COLO829 (cell line): ENCODE measurements at places on chromosomes 5 and 9.

GRCh38 chr9:12975496-12975895, 200.7 kb downstream of the LURAP1L start:
- no peak for DNase-seq

- no peak for DNase-seq
These were observed 94.2 kb downstream of the ADAMTS19 start for GRCh38 chr5:129554134-129554904.

- DNase-seq = no peak
These were observed 62.7 kb upstream of the PPP2CA start for GRCh38 chr5:134288610-134289009.

DNA sequence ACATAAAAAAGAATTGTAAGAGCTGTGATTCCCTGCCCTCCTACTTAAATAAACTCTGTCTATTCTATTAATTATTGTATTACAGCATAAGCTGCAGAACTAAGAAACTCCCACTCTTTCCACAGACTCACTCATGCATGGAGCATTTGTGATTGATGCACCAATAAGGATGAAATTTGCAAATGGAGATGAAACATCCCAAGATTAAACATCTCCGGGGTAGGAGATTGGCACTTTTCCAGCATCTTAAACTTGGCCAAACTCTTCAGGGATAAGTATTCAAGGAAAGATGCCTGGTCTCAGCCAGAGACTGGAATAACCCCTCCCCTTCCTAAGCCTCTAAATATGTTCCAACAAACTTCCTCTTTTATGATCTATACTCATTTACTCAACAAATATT, 472.0 kb downstream of the ACTL7B start:
- DNase-seq = no peak

DNA sequence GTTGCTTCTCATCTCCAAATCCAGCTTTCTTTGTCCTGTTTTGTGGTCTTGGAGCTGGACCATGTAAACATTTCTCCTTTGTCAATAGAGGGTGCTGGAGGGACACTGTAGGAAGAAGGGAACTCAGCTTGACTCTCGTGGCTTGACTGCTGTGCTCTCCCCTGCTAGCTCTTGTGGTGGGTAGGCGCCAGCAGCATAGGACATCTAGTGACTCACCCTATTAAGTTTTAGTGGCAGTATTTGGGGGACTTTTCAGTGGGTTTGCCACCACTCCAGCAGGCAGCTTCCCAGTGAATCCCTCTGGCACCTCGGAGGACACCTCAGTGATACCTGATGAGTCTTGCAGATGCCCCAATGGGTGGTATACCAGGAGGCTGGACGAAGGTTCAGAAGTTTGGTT, 97.8 kb downstream of the TSSK1B start:
- DNase-seq = peak; percentile 15

DNA sequence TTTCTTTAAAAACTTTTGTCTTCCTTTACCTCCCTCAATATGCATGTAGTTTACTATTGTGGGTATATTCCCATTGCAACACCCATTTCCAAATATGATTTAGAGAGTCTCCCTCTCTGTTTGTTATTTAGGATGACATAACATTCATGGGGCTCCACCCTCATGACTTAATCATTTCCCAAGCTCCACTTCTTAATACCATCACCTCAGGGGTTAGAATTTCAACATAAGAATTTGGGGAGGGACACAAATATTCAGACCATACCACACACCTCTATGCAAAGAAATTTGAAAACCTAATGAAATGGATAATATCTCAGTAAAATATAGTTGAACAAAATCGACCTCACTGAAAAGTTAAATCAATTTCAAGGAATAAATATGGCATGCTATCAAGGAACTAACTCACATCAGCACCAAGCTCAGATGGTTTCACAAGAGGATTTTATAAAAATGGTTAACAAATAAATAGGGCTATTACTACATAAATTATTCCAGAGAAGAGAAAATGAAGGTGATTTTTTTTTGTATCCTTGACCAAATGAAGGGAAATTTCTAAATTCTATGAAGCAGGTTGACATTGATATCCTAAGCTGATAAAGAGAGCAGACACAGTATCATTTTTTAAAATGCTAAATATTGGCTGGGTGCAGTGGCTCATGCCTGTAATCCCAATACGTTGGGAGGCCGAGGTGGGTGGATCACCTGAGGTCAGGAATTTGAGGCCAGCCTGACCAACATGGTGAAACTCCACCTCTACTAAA, 20.2 kb upstream of the UBTD2 start:
- no peak for DNase-seq

DNA sequence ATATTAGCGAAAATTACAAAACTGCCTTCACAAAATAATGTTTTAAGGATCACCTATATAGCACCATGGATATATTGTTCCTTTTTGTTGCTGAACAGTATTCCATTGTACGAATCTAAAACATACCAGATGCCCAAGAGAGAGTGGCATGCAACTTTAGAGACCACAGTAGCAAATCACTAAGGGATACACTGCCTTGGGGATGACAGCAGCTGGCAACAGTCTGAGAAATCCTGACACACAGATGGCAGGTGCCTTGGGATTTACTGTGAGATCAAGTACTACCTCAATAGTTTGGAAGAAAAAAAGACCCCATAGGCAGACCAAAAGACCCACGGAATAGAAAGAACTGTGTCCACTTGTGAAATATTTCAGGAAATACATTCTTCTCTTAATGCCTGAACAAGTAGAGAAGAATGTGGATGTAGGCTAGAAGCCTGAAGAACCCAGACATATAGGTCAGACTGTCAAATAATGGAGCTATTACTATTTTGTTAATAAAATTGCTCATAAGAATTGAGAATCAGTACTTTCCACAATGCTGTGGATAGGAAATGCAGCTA, 53.4 kb downstream of the PLPP1 start:
- DNase-seq = no peak

DNA sequence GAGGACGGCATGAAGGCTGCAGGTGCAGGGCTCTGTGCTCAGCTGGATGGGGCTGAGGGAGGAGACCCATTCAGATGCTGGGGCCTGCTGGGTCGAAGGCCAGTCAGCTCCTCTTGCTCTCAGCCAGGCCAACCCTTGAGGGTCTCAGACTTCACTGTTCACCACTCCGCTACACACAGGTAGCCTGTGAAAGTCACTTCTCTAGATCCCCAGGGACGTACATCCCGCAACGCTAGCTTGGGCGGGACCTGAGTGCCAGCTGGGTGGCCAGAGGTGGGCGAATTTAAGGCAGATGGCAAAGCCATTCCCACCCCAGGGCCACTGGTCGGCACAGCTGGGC, 42.2 kb upstream of the FCN1 start:
- no peak for DNase-seq

DNA sequence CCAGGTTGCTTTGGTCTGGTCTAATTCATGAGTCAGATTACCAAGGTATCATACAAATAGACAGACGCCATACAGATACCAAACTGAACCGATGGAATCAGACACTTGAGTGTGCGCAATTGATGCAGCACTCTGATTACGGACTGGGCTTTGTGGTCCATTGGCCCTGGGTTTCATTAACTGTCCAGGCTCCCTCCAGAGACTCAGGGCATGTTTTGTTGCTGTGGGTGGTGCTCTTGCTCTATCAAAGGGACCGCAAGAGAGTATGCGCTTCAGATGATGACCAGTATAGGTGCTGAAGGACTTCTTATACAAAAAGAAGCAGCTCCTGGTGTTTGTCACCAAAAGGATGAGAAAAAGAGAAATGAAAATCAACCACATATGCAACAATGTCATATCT, 36.9 kb upstream of the ANKRD55 start:
- no peak for DNase-seq

DNA sequence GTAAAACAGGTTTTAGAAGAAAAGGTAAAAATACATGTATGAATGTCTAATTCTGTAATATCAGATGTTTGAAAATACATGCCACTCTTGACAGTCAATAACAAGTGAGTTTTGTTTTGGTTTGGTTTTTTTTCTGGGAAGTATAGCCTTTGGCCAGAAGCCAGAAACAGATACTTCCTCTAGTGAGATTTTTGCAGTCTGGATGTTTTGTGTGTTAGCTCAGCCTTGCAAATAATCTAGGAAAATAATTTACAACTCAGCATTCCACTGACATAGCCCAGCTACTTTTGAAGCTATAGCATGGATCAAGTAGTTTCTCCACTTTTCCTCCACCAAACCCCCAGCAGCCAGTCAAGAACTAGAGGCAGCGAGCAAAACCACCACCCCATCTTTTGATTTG, 56.7 kb downstream of the SLC1A1 start:
- DNase-seq = no peak

GRCh38 chr9:104556830-104557634, 11.9 kb upstream of the OR13C8 start:
- no peak for DNase-seq

GRCh38 chr9:86749161-86749893, 198.0 kb downstream of the GAS1 start:
- DNase-seq = no peak

- no peak for DNase-seq
These were observed 134.4 kb downstream of the FGF1 start for GRCh38 chr5:142551338-142552067.

GRCh38 chr9:114571391-114571790, 16.2 kb upstream of the ATP6V1G1 start:
- no peak for DNase-seq

- DNase-seq = no peak
These were observed 18.7 kb upstream of the TGFBR1 start for GRCh38 chr9:99085949-99086948.

DNA sequence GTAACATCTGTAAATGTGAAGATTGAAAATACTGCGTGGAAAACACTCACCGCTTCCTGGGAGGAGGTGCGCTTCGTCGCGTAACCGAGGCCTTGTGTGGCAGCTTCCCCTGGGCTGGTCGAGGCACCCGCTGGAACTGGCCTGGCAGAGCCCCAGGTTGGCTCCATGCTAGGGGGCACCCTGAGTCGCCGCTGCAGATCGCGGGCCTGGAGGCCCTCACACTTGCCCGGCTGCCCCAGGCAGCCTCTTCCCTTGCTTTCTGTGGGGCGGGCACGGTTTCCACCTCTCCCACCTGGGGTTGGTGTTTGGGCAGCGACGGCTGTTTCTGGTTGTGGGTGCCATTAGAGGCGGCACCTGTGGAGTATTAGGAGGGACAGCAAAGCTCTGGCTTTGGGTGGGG, 852 bp downstream of the ZNF354C start:
- DNase-seq = no peak

- DNase-seq = no peak
These were observed 570.6 kb upstream of the ZNF608 start for GRCh38 chr5:125316915-125317535.

DNA sequence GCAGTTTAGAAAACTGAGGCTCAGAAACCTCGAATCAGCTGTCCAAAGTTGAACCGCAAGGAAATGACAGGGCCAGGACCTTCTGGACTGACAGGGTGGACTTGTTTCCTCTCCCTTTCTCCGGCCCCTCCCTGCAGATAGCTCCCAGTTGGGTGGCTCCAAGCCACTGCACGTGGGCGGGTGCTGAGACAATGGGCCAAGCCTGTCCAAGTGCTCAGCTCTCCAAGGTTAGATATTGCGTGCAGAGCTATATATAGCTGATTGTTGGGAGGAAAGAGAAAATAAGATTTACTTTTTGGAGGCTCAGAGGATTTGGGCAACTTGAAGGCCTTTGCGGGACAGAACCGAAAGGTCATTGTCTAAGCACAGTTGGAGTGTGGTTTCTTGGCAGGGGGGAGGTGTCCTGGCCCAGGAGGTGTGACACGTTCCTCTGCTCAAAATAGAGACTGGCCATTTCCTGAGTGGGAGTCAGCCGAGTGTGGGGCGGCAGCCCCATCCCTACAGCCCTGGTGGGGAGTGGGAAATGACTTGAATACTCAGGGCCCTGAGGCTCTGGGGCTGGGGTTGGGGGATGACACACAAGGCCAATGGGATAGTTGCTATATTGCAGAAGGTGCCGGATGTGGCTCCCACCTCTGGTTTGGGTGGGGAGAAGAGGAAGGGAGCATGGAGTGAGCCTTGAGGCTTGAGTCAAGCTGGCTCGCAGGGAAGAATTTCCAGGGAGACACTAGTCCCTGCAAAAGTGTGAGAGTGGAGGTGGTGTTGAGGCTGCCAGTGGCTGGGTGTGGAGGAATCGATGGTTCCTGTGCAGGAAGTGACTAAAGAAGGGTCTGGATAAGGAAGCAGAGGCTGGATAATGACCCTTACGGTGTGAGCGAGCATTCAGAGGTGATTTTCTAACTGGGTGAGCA, 44.4 kb upstream of the SMAD5 start:
- DNase-seq = peak; percentile 54

DNA sequence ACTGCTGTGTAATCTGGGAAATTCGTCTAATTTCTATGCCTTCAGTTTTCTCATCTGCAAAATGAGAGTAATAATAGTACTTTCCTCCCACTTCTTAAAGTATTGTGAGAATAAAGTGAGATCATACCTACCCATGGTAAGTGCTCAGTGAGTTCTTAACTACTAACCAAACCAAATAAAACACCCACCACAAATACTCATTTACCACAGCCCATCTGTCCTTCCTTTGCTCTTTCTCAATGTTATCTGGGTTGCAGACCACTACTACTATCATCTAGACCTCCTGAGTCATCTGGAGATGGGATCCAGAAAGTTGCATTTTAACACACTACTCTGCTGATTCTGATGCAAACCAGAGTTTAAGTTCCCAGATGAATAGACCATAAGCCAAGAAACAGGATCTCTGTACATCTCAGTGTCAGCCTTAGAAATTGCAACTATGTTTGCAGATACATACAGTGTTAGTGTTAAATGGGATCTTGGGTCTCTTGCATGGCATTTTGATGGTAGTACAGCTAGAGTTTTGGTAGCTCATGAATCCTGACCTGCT, 105.4 kb upstream of the ATP10B start:
- DNase-seq = no peak

GRCh38 chr5:6730807-6731206, 17.6 kb downstream of the TENT4A start:
- DNase-seq = no peak

- DNase-seq = no peak
These were observed 86.4 kb downstream of the RCL1 start for GRCh38 chr9:4879115-4879558.

- no peak for DNase-seq
These were observed 195.4 kb downstream of the NR2F1-AS1 start for GRCh38 chr5:93385655-93386054.

DNA sequence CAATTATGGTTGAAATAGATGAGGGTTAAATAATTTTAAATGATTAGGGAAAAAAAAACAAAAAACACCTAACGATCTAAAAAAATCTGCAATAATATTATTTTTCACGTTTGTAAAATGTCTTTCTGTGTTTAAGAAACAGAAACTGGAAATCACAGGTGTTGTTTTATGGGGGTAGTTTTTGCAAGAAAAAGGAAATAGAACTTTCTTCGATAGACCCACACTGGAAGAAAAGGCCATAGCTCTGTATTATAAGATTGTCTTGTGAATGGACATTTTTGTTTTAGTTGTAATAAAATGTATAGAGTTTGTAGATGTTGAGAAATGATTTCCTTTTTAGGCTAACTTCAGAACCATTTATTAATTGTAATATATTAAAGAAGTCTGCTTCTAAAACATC, 5.5 kb downstream of the CSNK1G3 start:
- DNase-seq = no peak
